ENCODE measurements at places on chromosomes 12 and 14. TPM values are rescaled to one million over a fixed set of nuclear protein-coding genes. Genes with fewer than 3 reads are reported as not detected.

The CPSF2 gene
- total RNA-seq = 46.4 TPM

The RD3L gene
- not detected for total RNA-seq

The DHRS4 gene
- total RNA-seq = 35.9 TPM

The CLEC6A gene
- not detected for total RNA-seq

The OASL gene
- total RNA-seq = 0.19 TPM

The TAS2R42 gene
- total RNA-seq = not detected

The TTC6 gene
- 0.19 TPM for total RNA-seq

The NTS gene
- total RNA-seq = not detected

The FLRT2 gene
- total RNA-seq = 342 TPM

The WSCD2 gene
- total RNA-seq = not detected

The GPHB5 gene
- not detected for total RNA-seq

The RBMS2 gene
- 59.4 TPM for total RNA-seq

The VDR gene
- 0.38 TPM for total RNA-seq

The LAG3 gene
- total RNA-seq = 0.33 TPM

The C1RL gene
- total RNA-seq = 40.5 TPM

The B4GALNT3 gene
- not detected for total RNA-seq

The KRT75 gene
- not detected for total RNA-seq

The C12orf50 gene
- not detected for total RNA-seq

The TMEM233 gene
- under 0.01 TPM for total RNA-seq

The RNFT2 gene
- 2.7 TPM for total RNA-seq

The SLC41A2 gene
- total RNA-seq = 4.6 TPM

The E2F7 gene
- 35.9 TPM for total RNA-seq

The MANSC4 gene
- not detected for total RNA-seq

The KCNA5 gene
- total RNA-seq = not detected

The RIPK3 gene
- total RNA-seq = 4.9 TPM

The RNF212B gene
- not detected for total RNA-seq

The PHETA1 gene
- total RNA-seq = 14.8 TPM

The SLC38A1 gene
- 201 TPM for total RNA-seq

The ASPG gene
- not detected for total RNA-seq

The LTB4R2 gene
- 10.6 TPM for total RNA-seq

The KRT85 gene
- not detected for total RNA-seq

The POTEM gene
- not detected for total RNA-seq

The PPP1R1A gene
- total RNA-seq = not detected

The PKP2 gene
- total RNA-seq = 3.4 TPM

The LHX5 gene
- not detected for total RNA-seq

The ESR2 gene
- total RNA-seq = 0.33 TPM
